MCF 10A (cell line): ENCODE measurements at places on chromosomes 7 and 10.

DNA sequence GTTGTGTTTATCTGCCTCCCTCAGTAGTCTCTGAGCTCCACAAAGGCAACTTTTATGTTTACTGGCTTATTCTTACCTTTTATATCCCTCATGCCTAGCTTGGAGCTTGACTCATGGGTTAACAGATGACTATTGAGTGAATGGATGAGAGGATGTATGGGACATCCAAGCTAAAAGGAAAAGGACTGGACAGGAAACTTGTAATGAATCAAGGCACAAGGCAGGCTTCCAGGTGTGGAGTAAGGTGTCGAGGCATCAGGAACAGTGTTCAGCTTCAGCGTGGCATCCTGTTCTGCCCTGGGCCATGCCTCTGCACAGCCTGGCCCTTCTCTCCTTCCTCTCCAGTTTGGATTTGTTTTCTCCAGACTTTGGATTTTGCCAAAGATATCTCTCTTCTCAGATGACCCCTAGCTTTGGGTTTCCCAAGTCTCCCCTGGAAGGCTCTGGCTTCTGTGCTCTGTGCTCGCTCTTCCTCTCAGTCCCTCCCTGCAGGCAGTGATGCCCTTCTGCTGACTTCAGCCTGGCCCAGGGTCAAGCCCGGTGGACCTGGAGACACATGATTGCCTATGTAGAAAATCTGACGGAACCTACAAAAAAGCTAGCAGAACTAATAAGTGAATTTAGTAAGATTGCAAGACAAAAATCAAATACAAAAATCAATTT is 367.3 kb downstream of the CXCL12 start:
- DNase-seq, result no peak

- no peak for DNase-seq
These were observed 35.9 kb downstream of the SVOPL start for GRCh38 chr7:138665249-138665648.

- no peak for DNase-seq
These were observed 113.2 kb upstream of the ADO start for GRCh38 chr10:62691336-62691735.

- DNase-seq, result no peak
These were observed 46.4 kb downstream of the ABCB5 start for GRCh38 chr7:20661884-20662283.

DNA sequence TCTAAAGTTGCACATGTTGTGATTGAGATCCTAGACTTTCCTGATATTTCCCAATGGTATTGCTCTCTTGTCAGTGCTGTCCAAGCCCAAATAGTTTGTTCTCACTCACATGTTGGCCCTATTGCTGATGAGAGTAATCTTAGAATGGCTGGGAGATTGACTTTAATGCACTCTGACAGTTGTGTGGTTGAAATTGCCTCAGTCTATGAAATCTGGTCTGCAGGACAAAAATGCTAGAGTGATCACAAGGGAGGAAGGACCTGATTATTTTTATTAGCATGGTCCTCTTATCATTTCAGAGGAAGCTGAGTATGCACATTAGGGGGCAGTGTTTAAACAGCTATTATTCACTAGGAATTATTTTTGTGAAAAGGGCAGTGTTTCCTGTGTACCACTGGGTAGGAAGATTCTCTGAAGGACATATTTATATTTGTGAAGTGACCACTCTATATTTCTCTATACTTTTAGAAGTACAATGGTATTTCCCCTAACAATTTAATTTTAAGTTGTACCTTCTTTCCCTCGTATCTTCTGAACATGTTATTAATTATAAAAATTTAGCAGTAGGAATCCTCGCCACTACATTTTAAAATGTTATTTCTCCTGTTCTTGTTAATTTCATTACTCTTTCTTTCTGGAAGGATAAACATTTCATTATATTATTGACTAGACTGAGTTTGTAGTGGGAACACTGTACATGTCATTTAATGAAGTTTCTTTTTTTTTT is 64.4 kb downstream of the SUGCT start:
- peak; percentile 35 for DNase-seq

DNA sequence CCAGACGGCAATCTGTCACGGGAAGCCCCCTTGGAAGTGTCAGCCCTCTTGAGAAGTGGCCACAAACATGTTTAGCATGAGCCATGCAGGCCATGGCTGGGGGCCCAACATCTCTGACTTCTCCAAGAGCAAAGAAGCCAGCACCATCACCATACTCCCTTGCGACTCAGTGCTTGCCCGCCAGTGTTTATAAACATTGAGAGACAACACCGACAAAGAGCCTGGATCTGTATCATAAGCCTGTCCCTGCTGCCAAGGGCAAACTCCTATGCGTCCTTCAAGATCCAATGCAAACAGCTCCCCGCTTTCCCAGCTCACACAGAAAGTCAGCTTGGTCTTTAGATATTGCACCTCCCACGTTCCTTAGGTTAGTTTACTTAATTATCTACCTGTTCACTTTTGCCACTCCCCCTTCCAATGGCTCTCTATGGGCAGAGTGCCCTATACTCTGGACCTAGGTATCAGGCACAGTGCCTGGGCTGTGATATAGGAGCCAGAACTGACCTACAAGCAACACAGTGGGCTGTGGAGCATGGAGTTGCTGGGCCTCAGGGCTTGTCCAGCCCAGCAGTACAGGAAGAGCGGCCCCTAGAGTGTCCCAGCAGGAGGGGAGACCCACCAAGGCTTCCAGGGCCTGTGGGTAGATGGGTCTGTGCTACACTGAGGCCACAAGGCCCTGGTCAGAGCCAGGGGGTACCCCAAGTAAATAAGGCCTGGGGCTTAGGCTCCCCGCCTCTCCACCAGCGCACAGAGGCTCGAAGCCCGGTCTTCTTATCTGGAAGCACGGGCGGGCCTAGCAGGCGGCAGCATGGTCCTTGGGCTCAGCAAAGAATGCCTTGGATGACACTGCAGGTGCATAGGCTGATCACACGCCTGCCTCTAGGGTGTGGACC is 37.7 kb downstream of the CAMK2B start:
- no peak for DNase-seq

- DNase-seq, result no peak
These were observed 3.3 kb downstream of the SEMA3A start for GRCh38 chr7:84191261-84191660.

GRCh38 chr7:44046321-44047061 is 2.0 kb downstream of the DBNL start:
- no peak for DNase-seq

GRCh38 chr7:99984593-99984992 is 8.8 kb upstream of the AZGP1 start:
- DNase-seq, result no peak

DNA sequence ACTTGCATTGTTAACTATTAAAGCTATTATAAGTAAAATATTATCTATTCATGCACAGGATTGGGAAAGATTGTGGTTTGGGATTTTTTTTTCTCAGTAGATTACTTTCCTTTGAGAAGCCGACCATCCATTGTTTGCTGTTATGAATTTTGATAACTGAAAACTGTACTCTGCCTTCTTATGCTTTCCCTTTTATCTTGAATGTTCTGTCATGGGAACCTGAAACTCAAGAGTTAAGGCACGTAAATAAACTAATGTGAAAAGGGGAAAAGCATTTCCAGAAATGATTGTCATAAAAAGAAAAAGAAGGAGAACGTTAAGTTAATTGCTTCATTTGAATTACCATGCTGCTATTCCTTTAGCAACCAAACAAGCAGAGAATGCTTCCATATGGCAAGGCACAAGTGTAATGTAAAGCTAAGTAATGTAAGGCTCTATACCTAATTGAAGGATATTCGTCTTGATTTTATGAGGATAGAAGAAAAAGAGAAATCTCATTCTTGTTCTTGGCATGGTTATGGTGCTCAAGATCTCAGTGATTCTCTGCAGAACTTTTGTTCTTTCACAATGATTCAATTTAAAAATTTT is 370.8 kb downstream of the AUTS2 start:
- no peak for DNase-seq

- DNase-seq, result no peak
These were observed 7.5 kb upstream of the FAM171A1 start for GRCh38 chr10:15378569-15378968.

- DNase-seq, result no peak
These were observed 2.0 kb downstream of the MTPN start for GRCh38 chr7:135975166-135975565.

DNA sequence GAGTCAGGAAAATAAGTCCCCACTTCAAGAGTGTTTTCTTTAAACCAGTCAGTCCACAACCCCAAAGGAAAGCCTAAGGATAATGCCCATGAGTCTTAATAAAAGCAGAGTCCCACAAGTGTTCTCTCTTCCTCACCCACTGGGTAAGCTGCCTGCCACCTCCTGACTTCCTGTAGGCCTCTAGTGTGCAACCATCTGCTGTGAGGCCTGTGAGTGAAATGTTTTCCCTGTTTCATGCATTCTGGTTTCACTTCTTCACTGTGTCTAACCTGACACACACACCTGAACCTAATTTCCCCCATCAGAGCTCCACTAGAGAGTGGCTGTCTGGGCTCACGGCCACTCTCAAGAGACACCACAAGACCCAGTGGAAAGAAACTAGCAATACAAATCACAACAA is 38.9 kb upstream of the GDF10 start:
- DNase-seq, result no peak

DNA sequence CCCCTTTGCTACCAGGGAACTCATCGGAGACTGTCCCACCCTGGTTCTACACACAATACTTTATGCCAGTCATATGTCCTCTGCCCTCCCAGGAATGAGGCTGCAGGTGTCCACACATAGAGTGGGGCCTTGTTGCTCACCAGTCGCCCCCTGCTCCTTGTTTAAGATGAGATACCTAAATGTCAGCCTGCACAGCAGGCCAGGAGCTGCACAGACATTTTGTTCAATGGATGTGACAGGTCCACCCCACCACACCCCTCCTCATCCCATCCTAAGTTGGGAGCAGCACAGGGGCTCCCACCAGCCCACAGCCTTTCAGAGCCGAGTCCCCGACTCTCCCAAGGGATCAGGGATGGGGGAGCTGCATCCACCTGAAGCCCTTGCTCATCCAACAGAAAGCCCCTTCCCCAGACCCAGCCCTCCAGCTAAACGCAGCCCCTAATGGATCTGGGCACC is 6.2 kb upstream of the GRID1 start:
- DNase-seq, result no peak

- DNase-seq, result peak; percentile 39
These were observed 240.7 kb downstream of the ANK3 start for GRCh38 chr10:60149003-60149402.

DNA sequence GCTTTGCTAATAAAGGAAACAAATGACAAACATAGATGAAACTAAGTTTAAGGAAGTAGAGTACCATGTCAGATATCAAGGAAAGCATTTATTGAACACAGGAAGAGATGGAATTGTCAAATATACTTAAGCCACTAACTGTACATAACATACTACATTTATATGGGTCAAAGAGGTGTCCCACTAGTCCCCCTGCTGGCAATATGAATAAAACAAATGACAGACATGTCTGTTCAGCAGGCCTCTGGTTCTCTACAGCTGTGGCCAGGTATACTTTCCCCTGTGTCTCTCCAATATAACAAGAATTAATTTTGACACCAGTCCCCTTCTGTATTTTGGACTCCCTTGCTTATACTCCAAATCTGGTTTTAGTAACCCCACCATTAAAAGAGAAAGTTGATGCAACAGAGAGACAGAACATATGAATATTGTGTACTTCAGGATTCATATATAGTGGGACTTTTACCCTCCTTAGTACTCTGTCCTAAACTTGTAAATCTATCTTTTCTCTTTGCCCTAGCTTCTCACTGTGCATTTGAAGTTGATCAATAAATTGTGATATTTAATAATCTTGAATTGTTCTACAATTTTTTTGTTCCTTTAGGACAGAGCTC is 42.9 kb downstream of the CD36 start:
- peak; percentile 58 for DNase-seq

GRCh38 chr10:124688889-124689670 is 55.1 kb downstream of the FAM53B start:
- peak; percentile 18 for DNase-seq

DNA sequence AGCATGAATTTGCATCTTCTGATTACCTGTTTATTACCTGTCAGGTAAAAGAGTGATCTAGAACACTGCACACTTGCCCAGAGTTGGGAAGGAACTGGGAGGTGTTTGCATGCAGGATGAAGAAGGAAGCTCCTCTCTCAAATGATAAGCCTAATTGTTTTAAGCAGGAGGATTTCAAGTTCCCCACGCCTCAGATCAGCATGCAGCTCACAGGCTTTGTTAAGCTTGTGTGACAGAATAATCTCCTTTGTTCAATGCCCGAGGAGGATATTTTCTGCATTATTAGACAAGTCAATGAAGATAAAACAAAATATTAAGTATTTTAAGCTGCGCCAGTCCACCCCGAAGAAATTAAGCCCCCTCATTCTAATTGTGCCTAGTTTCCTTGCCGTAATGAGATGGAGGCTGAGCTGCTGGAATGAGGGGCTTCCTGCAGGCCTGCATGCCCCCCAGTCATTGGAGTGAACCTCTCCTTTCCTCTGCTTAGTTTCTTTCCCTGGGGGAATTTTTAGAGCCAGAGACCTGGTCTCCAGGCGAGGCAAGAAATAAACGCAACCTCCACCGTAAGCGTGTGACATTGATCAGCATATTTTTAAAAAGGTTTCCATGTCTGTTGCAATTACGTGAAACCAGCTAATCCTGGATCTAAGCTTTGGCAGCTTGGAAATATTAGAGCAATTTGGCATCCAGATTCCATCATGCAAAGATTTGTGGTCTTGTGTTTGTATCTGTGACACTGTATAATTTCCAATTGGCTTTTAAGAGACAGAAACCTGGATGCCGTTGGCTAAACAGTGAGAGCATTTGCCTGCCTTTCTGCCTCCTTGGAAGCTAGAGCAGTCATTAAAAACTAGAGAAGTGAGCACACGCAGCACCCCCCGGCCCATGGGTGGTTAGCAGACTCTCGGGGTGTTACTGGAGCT is 376.0 kb downstream of the GALNT17 start:
- DNase-seq, result no peak

DNA sequence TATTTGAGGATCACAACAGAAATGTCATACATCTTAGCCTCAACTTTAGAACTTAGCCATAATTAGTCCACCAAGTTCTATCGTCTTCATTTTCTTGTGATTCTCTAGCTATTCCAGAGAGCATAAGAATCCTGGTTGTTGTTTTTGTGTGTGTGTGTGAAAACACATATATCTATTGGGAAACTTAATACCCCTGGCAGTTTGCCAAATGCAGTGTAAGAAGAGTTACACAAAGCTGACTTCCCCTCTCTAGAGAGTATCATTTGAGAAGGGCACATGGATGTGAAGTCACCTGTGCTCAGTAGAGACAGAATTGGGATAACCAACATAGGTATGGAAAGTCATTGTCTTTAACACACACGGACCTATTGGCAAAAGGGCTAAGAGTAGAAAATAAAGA is 19.3 kb downstream of the FOXI2 start:
- peak; percentile 22 for DNase-seq

- DNase-seq, result no peak
These were observed 1254.4 kb upstream of the PHF14 start for GRCh38 chr7:9719303-9719702.

- no peak for DNase-seq
These were observed 341.7 kb upstream of the SEMA3D start for GRCh38 chr7:85528581-85528980.
